ENCODE measurements at places on chromosomes 1 and 21.

- no peak for DNase-seq
Measured at GRCh38 chr1:21435646-21436487, 4.1 kb upstream of the NBPF3 start.

DNA sequence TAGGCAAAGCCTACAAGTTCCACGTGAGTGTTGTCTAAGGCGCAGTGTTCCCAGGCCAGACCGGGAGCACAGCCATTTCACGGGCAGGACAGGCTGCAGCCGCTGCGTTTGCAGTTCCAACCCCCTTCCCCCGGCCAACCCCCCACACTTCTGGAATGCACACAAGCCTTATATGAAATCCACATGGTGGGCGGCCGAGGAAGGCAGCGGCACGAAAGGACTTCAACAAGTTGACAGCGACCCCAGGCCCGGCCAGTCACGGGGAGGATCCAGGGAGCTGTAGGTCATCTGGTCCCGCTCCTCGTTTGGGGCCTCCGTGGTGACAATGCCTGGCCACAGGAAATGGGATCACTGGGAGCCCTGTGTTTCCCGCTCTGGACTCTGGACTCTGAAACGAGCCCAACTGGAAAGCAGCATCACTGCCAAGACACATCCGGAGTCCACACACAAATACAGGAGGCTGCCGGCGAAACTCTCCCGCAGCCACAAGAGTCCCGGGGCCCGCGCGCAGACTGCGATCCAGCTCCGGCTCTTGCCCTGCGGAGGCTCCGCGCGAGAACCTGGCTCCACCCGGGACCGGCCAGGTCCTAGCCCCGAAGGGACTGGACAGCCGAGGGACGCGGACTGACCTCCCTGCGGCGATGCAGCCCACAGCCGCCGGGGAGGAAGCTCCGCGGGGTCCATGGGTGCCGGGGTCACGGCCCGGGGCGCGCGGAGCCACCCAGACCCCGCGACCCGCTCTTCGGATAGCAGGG is 794 bp downstream of the NID1 start:
- no peak for DNase-seq

- DNase-seq: no peak
Measured at GRCh38 chr21:31520561-31521098, 138.9 kb upstream of the SOD1 start.

DNA sequence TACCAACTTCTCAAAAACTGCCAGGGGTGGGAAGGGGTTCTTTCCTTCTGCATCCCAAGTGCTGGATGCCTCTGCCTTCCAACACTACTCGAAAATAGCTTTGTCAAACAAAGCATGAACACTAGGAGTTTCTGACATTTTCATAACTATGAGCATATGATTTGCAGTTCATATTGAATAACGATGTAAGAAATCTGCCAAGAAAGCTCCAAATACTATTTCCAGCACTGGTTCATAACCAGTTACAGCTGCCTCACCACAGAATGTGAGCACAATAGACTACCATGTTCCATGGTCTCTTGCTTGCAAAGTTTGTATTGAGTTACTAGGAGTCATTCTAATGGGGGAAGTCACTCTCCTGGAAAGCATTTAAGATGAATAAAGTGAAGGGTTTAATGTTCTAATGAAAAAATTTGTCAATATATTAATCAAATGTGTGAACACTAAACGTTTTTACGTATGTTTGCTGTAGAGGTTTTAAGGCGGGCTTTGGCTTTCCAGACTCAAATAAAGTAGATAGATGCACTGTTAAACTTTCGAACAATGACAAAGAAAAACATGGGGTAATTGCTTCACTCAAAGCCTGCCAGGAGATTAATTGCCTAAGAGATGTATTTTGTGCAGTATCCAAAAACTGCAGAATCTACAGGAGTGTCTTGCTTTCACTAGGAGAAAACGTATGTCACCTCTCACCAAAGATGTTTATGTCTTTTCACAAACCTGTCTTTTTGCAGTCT is 78.6 kb upstream of the UBE2U start:
- DNase-seq: no peak

DNA sequence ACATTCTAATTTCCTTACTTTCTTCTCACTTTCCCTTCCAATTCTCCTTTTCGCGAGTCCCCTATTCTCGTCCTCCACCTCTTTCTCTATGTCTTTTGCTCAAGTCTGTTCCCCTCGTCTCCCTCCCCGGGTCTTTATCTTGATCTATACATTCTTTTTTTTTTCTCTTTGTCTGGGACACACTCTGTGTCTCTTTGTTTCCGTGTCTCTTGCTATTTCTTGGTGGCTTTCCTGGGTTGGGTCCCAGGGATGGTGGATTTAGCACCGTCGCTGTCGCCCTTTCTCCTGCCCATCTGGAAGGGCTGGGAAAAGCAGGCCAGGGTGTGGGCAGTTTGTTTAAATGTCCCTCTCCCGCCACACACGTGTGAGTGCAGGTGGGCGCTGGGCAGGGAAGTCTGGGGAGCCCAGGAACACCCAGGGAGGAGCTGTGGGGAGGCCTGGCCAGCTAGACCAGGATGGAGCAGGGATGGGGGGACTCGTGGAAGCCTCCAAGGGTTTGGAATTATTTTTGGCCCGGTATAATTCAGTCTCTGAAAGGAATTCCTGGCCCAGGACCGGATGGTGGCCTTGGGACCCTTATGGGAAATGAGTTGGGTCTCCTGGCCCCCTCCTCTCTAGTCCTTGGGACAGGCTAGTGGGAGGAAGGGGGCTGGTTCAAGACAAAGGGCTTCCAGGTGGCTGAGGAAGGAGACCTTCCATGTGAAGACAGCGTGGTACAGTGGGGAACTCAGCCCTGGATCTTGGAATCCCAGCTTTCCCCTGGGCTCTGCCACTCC is 9.5 kb upstream of the ID3 start:
- DNase-seq: no peak

DNA sequence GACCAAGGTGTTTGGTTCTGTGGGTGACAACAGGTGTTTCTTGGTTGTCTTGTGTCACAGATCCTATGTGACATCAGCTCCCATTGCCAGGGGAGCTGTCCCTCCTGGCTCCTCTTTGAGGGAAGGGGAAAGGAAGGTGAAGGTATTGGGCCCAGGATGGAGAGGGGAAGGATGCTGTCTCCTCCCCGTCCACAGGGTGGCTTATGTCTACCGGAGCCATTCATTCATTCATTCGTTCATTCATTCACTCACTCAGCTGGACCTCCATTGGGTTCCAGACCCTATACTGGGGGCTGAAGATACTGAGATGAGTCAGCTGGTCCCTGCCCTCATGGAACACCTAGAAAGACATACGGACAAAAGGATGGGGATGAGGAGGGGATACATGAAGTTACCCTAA is 38.9 kb downstream of the EPHB2 start:
- no peak for DNase-seq

GRCh38 chr1:86277936-86278335 is 118.2 kb downstream of the ODF2L start:
- no peak for DNase-seq

GRCh38 chr1:61842036-61842435 is 99.8 kb downstream of the PATJ start:
- DNase-seq: no peak

DNA sequence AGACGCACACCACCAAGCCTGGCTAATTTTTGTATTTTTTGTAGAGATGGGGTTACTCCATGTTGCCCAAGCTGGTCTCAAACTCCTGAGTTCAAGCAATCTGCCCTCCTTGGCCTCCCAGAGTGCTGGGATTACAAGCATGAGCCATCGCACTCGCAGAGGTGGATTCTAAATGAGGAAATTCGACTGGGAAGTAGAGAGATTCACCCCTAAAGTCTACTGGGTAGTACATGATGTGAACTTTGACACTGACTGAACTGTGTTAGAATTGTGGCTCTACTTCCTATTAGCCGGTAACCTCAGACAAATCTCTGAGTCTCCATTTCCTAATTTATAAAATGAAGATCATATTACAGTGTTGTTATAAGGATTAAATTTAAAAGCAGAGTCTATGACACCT is 276.0 kb upstream of the NR5A2 start:
- no peak for DNase-seq

DNA sequence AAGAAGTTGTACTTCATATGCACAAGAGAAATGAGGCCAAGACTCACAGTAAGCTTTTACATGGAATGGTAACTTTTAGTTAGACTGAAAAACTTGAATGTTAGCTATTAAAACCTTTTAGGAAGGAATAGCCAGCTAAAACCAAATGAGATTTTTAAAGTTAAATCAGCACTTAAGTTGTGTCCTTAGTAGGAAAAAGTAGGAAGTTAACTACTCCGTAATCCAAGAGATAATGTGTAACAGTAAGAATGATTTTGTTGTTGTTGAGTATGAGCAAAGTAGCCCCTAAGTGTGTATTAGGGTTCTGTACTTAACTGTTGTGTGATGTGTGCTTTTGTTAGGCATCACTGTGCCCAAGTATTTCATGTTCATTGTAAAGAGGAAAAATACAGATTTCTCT is 13.2 kb downstream of the TARDBP start:
- no peak for DNase-seq

DNA sequence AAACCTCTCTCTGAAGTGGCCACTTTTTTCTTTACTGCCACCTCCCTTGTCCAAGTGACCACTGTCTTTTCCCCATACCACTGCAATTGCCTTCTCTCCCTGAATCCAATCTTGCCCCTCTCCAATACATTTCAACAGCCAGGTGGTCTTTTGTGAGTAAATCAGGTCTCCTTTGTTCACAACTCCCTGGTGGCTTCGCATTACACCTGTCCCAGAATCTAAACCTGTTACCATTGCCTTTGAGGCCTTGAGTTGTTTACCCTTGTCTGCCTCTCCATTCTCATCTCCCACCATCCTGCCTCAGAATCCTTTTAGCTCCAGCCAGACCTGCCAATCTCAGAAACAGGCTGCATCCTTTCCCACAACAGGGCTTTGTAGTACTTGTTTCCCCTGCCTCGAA is 21.8 kb upstream of the DYNLT5 start:
- DNase-seq: no peak

GRCh38 chr1:35640380-35641232 is 720 bp downstream of the PSMB2 start:
- DNase-seq: no peak
